Hippocampal formation (tissue), 2 donors: ENCODE measurements at places on chromosomes 4 and X.

DNA sequence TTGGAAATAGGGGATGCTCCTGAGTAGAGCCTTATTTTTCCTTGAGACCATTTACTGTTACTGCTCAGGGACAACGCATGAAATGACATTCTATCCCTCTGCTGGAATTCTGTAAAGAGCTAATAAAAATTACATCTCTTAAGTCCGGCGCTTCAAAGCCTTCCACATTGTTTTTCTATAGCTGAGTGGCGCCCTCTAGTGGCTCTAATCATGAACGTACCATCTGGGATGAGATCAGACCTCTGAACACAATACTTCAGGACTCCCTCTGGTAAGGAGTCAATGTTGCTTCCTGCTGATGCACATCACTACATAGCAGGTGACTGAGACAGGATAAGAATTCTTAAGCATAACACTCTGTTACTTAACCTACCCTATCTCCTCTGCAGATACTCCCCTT is 6.0 kb downstream of the HMGN5 start:
- DNase-seq, result peak; percentile 26

GRCh38 chr4:41887821-41888686 is 47.2 kb upstream of the TMEM33 start:
- peak; percentile 20 for DNase-seq

DNA sequence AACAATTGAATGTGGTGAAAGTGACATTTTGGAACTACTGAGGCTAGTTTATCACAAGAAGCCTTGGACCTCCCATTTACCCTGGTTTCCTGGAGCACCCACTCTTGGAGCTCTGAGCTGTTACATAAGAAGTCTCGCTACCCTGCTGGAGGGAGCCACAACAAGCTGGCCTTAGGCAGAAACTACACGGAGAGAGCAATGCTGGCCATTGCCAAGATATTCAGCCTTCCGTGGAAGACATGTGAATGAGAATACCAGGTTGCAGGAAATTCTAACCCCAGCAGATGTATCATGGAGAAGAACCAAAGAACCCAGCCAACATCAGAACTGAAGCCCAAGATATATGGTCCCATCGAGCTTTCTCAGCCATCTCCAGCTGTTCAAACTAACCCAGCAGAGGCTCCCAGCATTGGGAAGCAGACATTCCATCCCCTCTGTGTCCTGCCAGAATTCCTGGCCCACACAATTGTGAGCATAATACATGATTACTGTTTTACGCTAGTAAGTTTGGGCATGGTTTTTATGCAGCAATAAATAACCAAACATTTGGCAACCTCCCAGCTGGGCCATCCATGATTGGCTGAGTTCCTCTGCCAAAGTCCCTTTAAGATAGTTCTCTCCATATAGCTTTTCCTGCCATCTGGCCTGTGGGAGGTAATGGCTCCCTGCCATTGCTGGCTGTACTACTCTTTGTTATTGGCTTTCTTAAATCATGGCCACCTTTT is 17.9 kb upstream of the PDE5A start:
- DNase-seq, result no peak

- no peak for DNase-seq
These were observed 112.3 kb upstream of the IL15 start for GRCh38 chr4:141524116-141524515.

- no peak for DNase-seq
These were observed 10.3 kb downstream of the CYP4V2 start for GRCh38 chr4:186201535-186202230.

- DNase-seq, result no peak
These were observed 16.5 kb upstream of the MXRA5 start for GRCh38 chrX:3362956-3363355.

DNA sequence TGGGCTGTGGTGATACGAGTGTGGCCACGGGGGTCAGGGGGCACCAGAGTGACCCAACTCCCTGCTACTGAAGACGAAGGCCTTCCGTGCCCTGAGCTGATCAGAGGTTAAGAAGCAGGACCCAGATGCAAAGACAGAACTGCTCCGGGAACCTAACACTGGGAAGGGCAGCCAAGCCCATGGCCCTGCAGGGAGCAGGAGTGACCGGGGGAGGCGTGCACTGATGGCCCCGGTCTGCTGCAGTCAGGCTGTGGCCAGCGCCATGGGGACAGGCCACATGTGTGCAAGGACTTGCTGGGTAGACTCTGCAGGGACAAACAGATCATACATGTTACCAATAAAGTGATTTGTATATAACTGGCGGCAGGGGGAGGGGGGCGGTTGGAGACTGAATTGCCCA is 74.6 kb downstream of the ACOX3 start:
- no peak for DNase-seq

- no peak for DNase-seq
These were observed 52.1 kb downstream of the VSIG4 start for GRCh38 chrX:65987811-65988210.

GRCh38 chr4:130760246-130760645 is 1664.3 kb downstream of the C4orf33 start:
- DNase-seq, result no peak

DNA sequence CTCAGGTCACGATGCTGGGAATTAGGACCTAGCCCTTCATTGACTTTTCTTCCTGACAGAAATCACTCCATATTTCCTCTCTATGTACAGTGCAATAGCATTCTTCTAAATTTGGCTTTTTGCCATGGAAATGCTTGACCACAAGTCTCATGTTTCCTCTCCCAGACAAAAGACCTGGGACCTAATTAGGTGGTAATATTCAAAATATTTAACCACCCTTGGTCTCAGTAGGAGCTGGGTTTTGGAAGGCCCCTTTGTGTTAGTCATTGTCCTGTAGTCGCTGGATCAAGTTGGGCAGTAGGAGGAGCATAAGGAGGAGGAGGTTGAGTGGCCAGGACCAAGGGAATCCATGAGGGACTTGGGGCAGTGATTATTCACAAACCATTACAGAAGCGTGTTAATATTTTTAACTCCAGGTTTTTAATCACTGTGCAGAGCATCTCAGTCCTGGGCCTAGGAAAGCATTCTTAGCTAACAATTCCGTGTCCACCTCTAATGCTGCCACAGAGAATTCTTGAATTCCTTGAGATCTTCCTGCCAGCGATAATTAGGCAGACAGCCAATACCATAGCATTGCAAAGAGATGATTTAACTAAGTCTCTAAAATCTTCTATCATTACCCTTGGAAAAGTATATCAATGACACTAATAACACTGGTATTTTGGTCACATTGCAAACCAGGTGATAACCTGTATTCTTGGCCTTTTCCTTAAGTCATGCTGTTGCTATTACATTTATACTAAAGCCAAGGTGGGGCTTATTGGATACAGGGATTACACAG is 25.0 kb upstream of the SHROOM4 start:
- DNase-seq, result no peak

GRCh38 chrX:15142084-15142715 is 127.7 kb downstream of the ASB9 start:
- DNase-seq, result no peak

- DNase-seq, result no peak
These were observed 14.6 kb downstream of the SH3RF1 start for GRCh38 chr4:169256101-169256612.

GRCh38 chr4:77023920-77024319 is 51.9 kb downstream of the CCNI start:
- DNase-seq, result no peak

DNA sequence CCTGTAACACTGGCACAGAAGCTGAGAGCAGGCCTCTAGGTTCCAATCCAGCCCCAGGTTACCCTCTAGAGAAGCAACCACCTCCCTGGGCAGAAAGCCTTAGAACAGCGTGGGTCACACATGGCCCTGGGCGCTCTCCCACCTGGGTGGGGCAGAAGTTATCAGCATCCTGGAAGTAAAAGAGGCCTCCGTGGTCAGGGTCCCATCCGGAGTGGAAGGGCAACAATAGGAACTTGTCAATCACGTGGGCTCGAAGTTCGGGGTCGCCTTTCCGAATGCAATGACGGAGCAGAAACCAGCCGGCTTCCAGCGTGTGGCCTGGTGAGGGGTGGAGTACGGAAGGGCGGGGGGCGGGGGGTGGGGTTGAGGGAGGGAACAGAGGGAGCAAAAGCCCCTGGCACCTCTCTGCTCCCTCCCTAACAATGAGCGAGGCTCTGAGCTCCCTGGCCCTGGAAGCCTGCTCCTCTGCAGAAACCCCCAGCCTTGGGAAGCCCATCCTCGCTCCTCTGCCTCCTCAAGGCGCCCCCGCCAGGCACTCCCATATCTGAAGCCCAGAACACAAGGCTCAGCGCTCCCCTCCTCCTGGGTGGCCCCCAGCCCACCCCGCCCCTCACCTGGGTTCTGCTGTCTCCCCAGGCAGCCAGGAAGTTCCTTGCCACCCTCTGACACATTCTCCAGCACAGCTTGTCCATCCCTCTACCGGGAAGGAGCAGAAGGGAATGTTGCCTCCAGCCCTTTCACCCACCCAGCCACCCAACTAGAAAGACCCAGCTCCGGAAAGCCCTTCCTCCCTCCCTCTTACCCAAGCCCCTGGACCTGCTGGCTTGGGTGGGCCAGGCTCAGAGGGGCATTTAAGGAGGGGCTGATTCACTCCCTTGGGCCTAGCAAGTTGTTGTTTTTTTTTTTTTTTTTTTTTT is 2.8 kb downstream of the RENBP start:
- DNase-seq, result no peak

GRCh38 chrX:134186362-134187121 is 50.4 kb upstream of the CCDC160 start:
- no peak for DNase-seq

GRCh38 chrX:21855937-21856415 is at the start of gene YY2:
YY2 (plus strand) TSS chrX:21855987; CDS start chrX:21856485, 498 bp downstream.
- DNase-seq, result no peak

- no peak for DNase-seq
These were observed 50.9 kb downstream of the CORIN start for GRCh38 chr4:47786958-47787370.

DNA sequence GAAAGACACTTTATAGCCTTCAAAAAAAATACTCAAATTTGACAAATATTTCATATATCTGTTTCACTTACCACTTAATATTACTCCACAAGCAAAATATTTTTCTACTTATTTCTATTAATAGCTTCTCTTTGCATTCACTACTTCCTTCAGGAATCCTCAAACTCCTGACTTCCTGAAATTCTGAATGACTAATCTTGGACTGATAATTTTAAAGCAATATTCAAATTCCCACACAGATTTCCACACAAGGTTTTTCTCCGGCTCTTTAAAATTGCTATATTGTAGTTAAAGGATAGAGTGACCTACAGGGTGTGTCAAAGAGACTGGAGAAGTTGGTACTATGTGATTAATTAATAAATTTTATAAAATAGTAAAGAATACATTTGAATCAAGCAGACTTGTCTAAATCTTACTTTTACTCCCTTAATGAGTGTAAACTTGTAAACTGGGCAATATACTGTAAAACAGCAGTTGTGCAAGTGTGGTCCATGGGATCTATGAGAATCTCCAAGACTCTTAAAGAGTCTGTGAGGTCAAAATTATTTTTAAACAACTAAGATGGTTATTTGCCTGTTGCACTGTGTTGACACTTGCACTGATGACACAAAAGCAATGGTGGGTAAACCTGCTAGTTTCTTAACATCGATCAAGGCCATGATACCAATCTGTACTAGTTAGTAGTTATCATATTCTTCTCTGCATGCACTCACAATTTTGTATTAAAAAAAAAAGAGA is 44.5 kb downstream of the ANKRD17 start:
- no peak for DNase-seq

- DNase-seq, result no peak
These were observed 65.9 kb upstream of the HPF1 start for GRCh38 chr4:169823685-169824084.

DNA sequence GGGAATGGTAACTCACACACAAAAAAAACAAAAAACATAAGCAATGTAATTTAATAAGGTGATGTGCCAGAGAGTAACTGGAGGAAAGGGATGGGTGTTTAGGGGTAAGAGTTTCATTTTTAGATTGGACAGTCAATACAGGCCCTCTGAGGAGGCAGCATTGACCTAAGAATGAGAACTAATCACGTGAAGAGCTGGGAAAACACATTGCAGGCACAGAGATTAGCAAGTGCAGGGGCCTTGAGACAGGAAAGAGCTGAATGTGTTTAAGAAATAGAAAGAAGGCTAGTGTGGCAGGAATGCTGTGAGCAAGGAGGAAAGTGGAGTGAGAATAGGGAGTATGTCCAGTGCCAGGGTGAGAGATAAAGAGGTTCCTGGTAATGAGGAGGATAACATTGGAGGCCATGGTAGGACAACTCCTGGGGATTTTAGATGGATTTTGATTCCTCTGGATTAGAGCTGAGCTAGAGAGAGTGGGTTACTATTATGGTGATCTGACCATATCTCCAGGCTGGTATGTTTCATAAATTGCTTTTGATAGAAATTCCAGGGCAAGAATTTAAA is 17.6 kb downstream of the PDLIM5 start:
- DNase-seq, result no peak

GRCh38 chr4:57110640-57111511 is 691 bp upstream of the IGFBP7 start:
- DNase-seq, result peak; percentile 40

DNA sequence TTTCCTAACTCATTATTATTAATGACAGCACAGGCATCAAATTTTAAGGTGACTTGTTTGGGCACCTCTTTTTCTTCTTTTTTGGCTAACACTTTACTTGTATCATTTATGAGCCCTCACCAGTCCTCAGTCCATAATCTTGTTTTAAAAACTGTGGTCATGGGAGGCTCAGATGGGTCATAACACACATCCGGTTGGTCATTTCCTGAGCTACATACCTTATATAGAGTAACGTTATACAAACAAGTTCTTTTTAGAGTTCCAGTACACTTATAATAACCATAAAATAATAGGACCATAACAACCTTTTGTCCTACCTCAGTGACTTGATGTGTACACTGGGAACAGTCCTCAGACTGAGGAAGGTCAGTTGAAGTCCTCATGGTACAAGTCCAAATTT is 21.1 kb upstream of the PLS3 start:
- DNase-seq, result no peak

- DNase-seq, result no peak
These were observed 66.5 kb downstream of the SHROOM4 start for GRCh38 chrX:50747471-50747900.

GRCh38 chr4:72006586-72006985 is 25.2 kb upstream of the NPFFR2 start:
- DNase-seq, result no peak

DNA sequence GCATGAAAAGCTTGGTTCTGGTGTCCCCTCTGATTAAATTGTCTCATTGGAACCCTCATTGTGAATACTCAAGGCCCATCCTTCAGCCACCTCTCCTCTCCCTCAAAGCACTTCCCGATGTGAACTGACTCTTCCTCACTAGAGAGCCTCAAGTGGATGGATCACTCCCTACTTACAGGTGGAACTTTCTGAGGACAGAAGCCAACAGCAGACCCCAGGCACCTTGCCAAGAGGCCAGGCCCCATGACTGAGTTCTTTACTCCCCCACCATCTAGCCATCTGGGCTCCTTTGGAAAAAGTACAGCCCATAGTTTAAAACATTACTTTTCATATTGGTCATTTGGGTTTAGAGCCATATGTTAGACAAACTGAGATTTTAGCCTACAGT is 224.1 kb downstream of the SHROOM3 start:
- DNase-seq, result no peak

GRCh38 chr4:37816719-37817118 is 9.8 kb upstream of the PGM2 start:
- no peak for DNase-seq

- DNase-seq, result no peak
These were observed 49.5 kb downstream of the HTRA3 start for GRCh38 chr4:8319061-8319460.
